ENCODE measurements at places on chromosomes 5 and 9.

- DNase-seq: peak; percentile 86
Measured at GRCh38 chr5:43042626-43043399, 2.7 kb upstream of the ANXA2R start.

DNA sequence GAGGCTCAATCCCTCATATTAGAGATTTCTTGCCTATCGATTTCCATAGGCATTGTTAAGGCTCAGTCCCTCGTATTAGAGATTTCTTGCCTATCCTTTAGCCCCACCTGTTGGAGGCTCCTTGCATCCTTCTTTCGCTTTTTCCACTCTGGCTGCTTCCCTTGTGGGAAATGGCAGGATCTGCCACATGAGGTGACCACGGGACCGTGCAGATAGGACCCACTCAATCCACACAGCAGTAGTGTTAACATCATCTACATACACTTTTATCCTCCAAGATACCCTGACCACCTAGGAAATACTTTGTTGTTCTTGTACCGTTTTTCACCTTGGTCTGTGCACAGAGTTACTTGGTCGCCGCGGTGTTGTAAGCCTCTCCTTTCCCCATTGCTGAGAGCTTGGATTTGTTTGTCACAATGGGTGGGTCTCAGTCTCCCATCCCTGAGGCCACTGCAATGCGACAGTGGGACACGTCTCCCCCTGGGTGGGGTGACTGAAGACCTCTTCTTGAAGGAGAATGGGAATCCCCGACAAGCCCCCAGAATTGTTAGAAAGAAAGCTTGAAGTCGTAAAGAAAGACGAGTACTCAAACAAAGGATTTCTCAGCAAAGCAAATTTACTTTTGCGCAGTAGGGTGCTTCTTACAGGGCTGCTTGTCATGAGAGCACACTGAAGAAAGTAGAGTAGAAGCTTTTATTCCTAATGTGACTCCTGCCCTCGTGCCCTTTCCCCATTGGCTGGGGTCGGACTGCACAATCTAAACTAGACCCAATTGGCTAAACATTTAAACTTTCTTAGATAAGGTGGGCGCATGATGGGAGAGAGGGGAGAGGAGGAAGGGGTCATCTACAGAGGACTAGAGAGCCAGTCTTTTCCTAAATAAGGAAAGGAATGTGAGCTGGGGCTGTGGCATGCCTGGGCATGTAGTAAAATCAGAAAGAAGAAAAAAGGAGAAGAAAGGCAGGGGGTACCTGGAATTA is 19.8 kb downstream of the IFT74 start:
- no peak for DNase-seq

DNA sequence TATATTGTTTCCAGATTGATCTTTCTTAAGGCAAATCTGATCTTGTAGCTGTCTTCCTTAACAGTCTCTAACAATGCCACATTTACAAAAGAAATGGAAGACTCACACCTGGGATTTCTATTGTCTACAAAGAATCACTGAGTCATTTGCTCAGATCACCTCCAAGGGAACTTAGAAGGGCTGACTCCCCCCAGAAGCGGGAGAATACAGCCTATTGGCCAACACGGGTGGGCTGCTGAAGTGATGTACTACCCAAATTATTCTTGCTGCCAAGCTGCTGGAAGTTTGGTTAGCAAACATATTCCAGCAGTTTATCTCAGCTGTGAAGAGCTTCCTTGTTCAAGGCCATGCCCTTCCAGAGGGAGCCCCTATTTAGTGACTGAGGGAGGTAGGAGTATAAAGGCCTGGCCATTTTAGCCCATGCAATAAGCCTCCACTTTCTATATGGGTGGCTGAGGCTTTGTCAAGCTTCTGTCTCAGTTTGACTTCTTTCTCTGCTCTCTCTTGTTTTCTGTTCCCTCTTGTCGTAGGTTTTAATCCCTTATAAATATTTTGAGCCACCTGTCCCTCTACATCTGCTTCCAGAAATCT is 379.4 kb downstream of the PRR16 start:
- DNase-seq: no peak

GRCh38 chr5:33330992-33331391 is 109.8 kb upstream of the TARS1 start:
- DNase-seq: no peak

GRCh38 chr5:163306421-163306820 is 131.0 kb upstream of the CCNG1 start:
- no peak for DNase-seq

- no peak for DNase-seq
Measured at GRCh38 chr9:1875921-1876448, 139.2 kb upstream of the SMARCA2 start.

- no peak for DNase-seq
Measured at GRCh38 chr9:135587658-135588057, 26.1 kb downstream of the PAEP start.

DNA sequence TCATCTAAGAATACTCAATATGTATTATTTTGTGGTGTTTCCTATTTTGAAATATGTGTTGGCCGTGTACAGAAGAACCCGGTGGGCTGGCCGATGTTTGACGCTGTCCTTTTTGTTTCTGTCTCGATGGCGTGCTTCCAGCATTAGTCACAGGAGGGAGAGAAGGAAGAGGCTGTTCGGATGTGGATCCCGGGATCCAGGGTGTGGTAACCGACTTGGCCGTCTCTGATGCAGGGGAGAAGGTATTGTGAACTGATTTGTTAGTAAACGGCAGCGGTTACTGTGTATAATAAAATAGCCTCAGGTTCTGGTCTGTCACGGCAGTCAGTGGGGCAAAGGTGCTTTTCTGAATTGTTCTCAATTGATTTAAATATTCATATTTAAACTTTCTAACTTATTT is 275.0 kb downstream of the ARHGEF28 start:
- no peak for DNase-seq

- no peak for DNase-seq
Measured at GRCh38 chr5:59093329-59093728, 510.5 kb downstream of the RAB3C start.

- DNase-seq: no peak
Measured at GRCh38 chr9:131013771-131014676, 5.0 kb downstream of the LAMC3 start.

- no peak for DNase-seq
Measured at GRCh38 chr5:88536146-88536545, 267.5 kb upstream of the TMEM161B start.

DNA sequence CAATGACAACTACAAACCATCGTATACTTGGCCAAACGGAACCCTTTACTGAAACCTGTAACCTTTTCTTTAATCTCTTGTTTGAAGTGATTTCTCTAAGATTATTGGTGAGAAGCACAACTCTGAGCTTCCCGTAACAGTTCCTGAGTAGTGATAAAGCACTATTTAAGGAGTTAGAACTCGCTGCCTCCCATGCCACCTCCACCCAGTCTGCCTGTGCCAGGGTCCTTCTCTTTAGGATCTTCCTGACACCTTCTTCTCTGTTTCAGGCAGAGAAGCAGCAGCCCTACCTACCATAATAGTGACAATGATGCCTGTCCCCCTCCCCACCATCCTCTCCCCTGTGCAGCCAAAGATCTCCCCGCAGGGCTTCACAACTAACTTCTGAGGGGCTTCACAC is 330.6 kb downstream of the ZSWIM6 start:
- no peak for DNase-seq

DNA sequence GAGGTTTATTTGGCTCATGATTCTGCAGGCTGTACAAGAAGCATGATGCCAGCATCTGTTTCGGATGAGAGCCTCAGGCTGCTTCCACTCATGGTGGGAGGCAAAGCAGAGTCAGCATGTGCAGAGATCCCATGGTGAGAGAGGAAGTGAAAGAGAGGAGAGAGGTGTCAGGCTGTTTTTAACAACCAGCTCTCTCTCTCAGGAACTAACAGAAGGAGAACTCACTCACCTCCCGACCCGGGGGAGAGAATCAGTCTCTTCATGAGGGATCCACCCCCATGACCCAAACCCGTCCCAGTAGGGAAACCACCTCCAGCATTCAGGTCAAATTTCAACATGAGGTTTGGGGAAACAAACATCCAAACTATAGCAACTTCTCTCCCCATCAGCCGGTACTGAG is 187.7 kb downstream of the ENC1 start:
- DNase-seq: no peak

GRCh38 chr9:32716955-32717543 is 66.3 kb upstream of the TMEM215 start:
- DNase-seq: no peak

DNA sequence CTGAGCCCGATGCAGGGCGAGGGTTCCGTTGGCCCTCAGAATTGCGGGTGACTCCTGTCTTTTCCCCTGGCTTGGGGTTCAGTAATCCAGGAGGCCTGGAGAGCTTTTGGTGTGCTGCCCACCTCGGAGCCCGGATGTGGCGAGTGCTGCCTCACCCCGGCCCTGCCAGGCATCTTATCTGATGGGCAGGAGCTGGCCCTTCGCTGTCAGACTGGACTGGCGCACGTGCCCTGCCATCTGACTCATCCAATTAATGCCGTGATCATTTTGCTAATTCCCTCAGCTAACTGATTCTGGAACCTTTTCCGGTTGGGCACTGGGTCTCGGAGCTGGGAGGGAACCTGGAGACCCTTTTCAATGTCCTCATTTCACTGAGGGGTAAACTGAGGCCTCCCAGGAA is 34.6 kb downstream of the RXRA start:
- DNase-seq: no peak

All from midbrain (tissue), 1 donor.